ENCODE measurements at places on chromosomes 7 and 10. TPM values are rescaled to one million over a fixed set of nuclear protein-coding genes. Genes with fewer than 3 reads are reported as not detected.
A peak's percentile ranks its signal among the peaks of the same experiment; 100 is the strongest.

Gene CUBN
- 0.07 TPM for polyA plus RNA-seq

Gene FRA10AC1
- polyA plus RNA-seq, result 15.0 TPM

Gene ZSWIM8
- polyA plus RNA-seq, result 54.4 TPM

Gene RPEL1
- 0.01 TPM for polyA plus RNA-seq

Gene ARHGEF5
- 0.06 TPM for polyA plus RNA-seq

Gene ZPBP
- not detected for polyA plus RNA-seq

Gene GRID1
- 0.17 TPM for polyA plus RNA-seq

Gene AGBL3
- polyA plus RNA-seq, result 0.76 TPM

Gene LRRC18
- polyA plus RNA-seq, result not detected

Gene SFRP5
- polyA plus RNA-seq, result 0.73 TPM

GRCh38 chr7:91352091-91352490 is 87.9 kb downstream of the FZD1 start:
- H3K4me3 ChIP-seq, result no peak overlapping the region
- no peaks in the 10 kb centered on the region for H3K27me3 ChIP-seq
- H3K36me3 ChIP-seq, result no peaks in the 10 kb centered on the region
- H3K27ac ChIP-seq, result no peak overlapping the region
- no peak for DNase-seq

DNA sequence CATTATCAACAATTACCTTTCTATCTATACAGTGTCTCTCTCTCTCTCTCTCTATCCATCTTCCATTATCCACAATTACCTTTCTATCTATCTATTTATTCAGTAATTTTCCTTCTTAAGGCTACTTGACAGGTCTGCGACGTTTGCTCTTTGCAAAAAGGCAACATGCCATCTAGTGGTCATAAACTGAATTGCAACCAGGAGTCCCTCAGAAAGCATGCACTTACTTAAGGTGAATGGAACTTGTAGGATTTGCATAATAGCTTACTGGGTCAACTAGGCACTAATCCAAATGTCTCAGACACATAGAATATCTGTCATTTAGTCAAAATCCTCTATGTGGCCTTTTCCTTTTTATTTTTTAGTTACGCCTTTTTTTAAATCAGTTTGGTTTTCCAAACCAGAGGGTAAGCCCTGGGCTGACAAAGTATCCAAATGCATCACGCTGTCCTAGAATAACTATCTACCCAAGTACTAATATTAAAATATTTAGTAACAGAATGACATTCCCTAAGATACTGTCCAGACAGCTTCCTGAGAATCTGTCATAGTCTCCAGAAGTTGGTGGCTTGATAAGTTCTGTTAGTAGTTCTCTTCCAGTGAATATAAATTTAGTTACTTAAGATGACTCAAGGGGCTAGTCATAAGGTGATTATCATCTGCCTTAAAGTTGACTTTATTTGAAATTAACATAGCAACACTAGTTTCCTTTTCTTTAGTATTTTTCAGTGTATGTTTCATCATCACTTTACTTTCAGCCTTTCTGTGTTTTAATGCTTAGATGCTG is 208.3 kb downstream of the PPP1R3A start:
- peaks cover 4% of the 10 kb centered on the region for H3K4me1 ChIP-seq
- H3K27me3 ChIP-seq, result no peaks in the 10 kb centered on the region
- no peak overlapping the region for H3K4me3 ChIP-seq
- no peaks in the 10 kb centered on the region for H3K36me3 ChIP-seq
- no peak for DNase-seq
- no peak overlapping the region for H3K27ac ChIP-seq

DNA sequence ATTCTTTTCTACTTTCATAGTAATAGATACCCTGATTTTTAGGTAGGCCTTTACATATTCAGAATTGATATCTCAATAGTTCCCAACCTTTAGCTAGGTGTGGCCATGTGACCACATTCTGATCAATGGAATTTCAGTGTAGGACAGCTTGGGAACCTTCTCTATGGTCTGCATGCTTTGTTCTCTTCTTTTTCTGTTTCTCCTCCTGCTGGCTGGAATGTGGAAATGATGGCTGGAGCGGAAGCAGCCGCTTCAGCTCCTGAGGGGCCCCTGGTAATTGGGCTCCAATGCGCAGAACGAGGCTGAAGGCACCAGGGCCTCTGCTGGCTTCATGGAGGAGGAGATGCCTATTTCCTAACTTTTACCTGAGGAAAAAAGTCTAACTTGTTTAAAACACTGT is 152.6 kb downstream of the ZMYND11 start:
- no peaks in the 10 kb centered on the region for H3K4me1 ChIP-seq
- H3K27ac ChIP-seq, result no peak overlapping the region
- H3K4me3 ChIP-seq, result no peak overlapping the region
- no peak for DNase-seq
- H3K27me3 ChIP-seq, result no peaks in the 10 kb centered on the region

- DNase-seq, result no peak
- no peak overlapping the region for H3K27ac ChIP-seq
Measured at GRCh38 chr7:85714043-85714578, 527.3 kb upstream of the SEMA3D start.

GRCh38 chr10:102072673-102073527 is 7.8 kb downstream of the HPS6 start:
- H3K36me3 ChIP-seq, result no peaks in the 10 kb centered on the region
- peak; percentile 77 for DNase-seq
- H3K4me3 ChIP-seq, result no peak overlapping the region
- no peaks in the 10 kb centered on the region for H3K27me3 ChIP-seq
- H3K4me1 ChIP-seq, result peaks cover 3% of the 10 kb centered on the region

- H3K36me3 ChIP-seq, result no peaks in the 10 kb centered on the region
- no peaks in the 10 kb centered on the region for H3K27me3 ChIP-seq
- no peak for DNase-seq
- H3K4me1 ChIP-seq, result peaks cover 19% of the 10 kb centered on the region
Measured at GRCh38 chr10:4721999-4722753, 103.8 kb upstream of the AKR1E2 start.

GRCh38 chr7:121878918-121879464 is 6.0 kb downstream of the PTPRZ1 start:
- DNase-seq, result no peak
- H3K36me3 ChIP-seq, result no peaks in the 10 kb centered on the region
- no peak overlapping the region for H3K4me3 ChIP-seq
- no peaks in the 10 kb centered on the region for H3K27me3 ChIP-seq
- no peak overlapping the region for H3K27ac ChIP-seq
- no peaks in the 10 kb centered on the region for H3K4me1 ChIP-seq

DNA sequence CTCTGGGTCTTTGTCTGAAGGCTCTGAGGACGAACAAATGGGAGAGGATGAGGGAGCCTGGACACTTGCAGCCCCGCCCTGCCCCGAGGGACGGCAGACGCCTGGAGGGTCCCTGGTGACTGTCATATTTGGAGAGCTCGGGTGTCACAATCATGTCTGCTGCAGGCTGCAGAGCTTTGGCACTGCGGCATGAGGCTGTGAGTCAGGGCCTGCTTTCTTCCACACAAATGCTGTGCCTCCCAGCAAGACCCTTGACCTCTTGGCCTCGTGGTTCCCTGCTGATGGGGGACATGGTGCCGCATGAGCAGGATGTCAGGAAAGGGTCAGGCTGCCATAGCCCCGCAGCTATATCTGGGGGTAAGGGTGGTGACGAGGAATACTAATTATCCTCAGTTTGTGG is 64.9 kb upstream of the PPIF start:
- H3K4me1 ChIP-seq, result peaks cover 9% of the 10 kb centered on the region
- no peak overlapping the region for H3K27ac ChIP-seq
- no peak overlapping the region for H3K4me3 ChIP-seq
- no peak for DNase-seq
- H3K36me3 ChIP-seq, result peaks cover 57% of the 10 kb centered on the region

DNA sequence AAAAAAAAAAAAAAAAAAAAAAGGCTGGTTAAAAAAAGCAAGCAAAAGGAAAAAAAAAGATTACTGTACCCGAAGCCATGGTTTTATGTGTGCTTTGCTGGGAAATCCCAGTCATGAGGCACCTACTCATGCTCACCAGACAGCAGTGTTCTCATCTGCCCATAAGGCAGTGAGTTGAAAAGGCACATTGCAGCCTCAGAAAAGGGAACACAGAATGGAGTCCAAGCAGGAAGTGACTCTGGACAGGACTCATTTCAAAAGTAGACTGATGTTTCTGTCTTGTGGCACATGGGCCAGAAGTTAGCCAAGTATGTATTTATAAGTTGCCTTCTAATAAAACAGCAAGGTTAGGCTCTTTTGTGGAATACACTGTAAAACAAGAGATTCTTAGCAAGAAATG is 40.2 kb downstream of the PDSS1 start:
- H3K27ac ChIP-seq, result no peak overlapping the region
- no peaks in the 10 kb centered on the region for H3K27me3 ChIP-seq
- H3K36me3 ChIP-seq, result peaks cover 10% of the 10 kb centered on the region

- H3K36me3 ChIP-seq, result no peaks in the 10 kb centered on the region
- DNase-seq, result peak; percentile 2
- H3K27ac ChIP-seq, result no peak overlapping the region
- H3K4me1 ChIP-seq, result no peaks in the 10 kb centered on the region
- no peaks in the 10 kb centered on the region for H3K27me3 ChIP-seq
Measured at GRCh38 chr10:12538491-12538995, 189.2 kb downstream of the CAMK1D start.

DNA sequence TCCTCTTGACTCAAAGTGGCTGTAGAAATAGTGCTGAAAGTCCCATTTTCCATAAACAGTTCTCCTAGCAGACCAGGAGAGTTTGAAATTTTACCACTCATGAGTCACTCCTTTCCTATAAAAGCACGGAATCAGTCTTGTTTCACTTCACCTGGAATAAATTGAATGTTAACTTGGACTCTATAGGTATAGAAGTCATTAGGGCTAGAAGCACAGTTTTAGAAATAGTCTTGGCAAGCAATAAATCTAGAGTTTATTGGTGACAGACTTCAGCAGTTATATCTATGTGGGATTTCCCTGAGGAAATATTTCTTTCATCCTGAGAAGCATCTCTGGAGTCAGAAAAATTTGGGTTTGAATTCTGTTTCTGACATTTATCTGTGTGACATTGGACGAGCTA is 212.4 kb downstream of the RNLS start:
- H3K4me3 ChIP-seq, result no peak overlapping the region
- DNase-seq, result no peak
- no peaks in the 10 kb centered on the region for H3K4me1 ChIP-seq
- H3K36me3 ChIP-seq, result no peaks in the 10 kb centered on the region

DNA sequence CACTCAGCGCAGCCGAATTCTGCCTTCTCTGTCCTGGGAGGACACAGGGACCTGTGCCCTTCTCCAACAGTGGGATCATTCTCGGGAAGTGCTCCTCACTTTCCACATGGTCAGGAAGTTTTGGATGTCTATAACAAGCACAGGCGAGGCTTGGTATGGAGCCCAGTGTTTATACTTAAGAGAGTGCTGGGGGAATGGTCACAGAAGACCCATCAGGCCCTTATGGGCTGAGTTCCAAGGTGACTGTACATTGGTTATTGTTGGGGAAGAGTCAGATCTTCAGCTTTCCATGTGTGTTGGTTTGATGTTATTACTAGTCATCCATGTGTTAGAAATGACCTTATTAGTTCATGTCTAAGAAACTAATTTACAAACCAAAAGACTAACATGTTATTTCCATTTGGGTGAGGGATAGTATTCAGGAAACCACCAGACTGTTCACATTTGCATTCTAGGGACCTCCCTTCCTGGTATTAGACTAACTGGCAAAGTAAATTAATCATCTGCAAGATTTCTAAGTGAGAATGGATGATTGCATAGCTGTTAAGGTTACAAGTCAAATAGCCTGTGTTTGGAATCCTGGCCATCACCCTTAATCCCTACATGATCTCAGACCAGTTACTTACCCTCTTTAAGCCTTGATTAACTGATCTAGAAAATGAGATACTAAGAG is 834.2 kb downstream of the LRMDA start:
- no peaks in the 10 kb centered on the region for H3K36me3 ChIP-seq
- H3K27ac ChIP-seq, result no peak overlapping the region
- H3K4me1 ChIP-seq, result no peaks in the 10 kb centered on the region
- DNase-seq, result no peak

DNA sequence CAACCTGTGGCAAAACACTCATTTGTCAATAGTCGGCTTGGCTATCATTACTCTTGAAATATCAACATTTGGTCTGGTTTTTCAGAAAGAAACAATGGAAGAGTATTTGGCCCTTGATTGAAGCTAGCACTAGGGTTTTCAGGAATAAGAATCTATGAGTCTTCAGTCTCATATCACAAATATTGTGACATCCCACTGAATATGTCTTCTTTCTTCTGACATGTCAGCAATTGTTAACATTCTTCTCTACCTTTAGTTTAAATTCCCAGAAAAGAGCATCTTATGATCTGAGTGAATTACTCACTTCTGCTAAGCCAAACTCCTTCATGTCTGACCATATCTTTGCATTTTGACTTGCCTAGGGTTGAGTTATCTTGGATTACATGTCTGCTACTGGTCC is 435.2 kb upstream of the SEMA3D start:
- no peak overlapping the region for H3K27ac ChIP-seq
- no peaks in the 10 kb centered on the region for H3K27me3 ChIP-seq
- H3K4me3 ChIP-seq, result no peak overlapping the region
- DNase-seq, result no peak
- no peaks in the 10 kb centered on the region for H3K4me1 ChIP-seq

DNA sequence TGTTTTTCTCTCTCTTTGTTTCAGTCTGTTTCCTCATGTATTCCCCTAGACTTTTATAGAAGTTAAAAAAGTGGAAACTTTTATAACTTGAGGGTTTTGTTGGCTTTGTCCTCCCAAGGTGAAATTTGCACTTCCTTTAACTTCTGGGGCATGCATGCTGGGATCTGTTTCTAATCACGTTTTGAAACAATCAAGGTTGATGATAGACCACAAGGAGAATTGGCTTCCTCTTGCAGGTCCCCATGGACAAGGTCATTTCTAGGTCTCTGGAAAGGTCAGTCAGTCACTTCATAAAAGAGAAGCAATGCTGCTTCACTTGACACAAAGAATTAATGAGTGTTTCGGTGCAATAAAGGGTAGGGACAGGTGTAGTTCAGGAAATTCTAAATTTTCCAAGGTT is 811.8 kb upstream of the CELF2 start:
- no peak overlapping the region for H3K4me3 ChIP-seq
- no peaks in the 10 kb centered on the region for H3K4me1 ChIP-seq
- H3K27ac ChIP-seq, result no peak overlapping the region
- DNase-seq, result no peak

DNA sequence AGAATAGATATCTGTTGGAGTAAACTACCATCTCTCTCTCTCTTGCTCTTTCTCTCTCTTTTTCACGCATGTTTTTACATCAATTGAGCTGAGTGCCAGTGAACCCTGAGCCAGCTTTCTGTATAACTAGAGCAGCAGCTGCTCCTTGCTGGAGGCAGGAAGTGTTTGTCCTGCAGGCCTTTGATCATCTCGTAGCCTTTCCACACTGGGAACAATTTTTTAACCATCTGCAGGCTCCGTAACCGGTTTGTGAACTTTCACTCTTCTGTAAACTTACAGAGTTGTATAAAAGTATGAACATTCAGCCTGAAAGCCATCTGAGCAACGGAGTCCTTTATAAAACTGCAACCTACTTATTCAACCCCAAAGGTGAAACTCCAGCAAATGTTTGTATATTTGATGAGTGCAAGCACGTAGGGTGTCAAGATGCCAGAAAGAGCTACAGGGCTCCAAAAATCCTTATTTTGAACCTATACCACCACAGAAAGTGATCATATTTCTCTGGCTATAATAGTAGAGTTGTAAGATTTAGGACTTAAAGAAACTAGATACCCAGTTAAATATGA is 162.8 kb upstream of the NFE2L3 start:
- DNase-seq, result no peak
- H3K36me3 ChIP-seq, result no peaks in the 10 kb centered on the region
- H3K27me3 ChIP-seq, result no peaks in the 10 kb centered on the region
- H3K4me3 ChIP-seq, result no peak overlapping the region

Measured in psoas muscle (tissue), 8 donors.